ENCODE measurements at places on chromosomes 12 and 14.

DNA sequence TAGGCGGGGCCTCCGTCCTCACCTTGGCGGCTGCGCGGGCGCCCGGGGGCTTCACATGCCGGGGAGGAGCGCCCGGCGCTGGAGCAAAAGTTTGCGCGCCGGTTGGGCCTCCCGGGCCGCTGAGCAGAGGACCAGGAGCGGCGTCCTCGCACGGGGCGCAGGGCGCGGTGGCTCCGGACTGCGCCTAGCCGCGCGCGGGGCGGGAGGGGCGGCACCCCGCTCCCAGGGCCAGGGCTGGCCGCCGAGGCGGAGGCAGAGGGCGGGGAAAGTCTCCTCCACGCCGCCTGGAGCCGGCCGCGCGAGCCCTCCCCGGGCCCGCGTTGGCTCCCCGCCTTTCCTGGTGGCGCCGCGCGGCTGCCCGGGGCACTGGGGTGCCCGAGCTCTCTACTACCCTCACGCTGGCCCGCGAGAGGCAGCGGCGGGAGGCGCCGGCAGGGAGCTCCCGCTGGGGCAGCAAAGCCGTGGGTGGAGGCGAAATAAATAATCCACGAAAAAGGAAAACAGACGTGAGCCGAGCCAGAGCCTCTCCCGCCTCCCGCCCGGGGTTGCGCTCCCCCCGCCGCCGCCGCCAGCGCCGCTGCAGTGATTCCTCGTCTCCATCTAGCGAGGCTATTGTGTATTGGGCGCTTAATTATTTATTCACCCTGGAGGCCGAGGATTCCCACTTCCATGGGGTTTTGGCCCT, 400 bp upstream of the PRIMA1 start:
- DNase-seq: no peak

DNA sequence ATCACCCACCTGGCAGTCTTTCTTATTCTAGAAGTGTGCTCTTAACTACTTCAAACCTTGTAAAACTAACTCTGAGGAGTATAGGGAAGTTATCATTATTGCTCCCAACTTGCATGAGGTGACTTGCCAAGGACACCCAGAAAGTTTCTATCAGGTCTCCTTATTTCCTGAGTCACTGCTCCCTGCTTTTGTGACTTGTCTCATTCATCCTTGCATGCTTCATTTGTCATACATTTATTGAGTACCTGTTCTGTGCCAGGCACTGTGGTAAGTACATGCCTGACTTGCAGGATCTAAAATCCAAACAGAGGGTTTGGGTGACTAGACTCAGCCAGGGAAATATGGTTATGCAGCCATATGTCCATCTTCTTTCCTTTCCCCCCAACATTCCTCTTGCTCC, 25.5 kb downstream of the CFAP251 start:
- DNase-seq: no peak

DNA sequence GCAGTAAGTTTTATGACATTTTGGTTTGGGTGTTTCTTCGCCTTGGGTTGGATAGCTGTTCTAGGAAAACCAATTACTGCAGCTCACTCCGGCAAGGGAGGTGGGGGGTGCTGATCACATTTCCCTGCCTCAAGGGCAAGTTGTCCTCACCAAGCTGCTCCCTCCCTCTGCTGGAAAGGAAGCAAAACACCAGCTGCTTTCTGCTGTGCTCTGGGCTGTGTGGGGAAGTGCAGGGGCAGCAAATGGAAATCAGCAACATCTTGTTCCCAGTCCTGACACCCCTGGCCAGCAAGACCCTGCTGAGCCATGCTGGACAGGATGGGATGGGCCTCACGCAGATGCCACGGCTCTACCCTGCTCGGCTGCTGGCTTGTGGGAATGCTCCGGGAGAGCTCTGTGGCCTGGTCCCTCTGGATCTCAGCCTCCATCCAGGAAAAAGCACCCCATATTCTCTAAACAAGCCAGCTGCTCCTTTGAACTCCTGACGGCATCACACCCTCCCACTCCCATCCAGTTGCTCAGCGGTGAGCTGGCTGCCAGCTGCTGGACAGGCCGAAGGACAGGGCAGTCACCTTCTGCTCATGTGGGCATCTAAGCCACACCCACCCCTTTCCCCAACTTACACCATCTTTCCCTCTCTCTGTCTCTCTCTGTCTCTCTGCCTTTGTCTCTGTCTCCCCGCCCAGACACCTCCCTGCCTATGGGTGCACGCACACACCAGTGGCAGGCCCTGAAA, 52.4 kb upstream of the EIF5 start:
- DNase-seq: peak; percentile 61

DNA sequence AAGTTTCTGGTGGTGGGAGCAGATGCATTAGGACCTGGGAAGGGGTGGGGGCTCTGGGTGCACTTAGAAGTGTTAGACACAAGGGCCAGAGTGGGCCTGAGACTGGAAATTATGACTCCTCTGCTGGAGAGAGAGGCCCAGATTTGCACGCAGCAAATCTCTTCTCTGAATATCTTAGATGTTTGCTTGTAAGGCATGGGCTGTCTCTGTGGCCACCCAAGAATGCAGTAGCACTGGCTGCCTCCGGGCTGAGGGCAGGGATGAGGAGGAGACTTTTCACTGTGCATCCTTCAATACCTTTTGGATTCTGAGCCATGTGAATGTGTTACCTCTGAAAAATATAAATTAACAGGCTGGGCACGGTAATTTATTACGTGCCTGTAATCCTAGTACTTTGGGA, 14.0 kb upstream of the RABGGTA start:
- no peak for DNase-seq

- no peak for DNase-seq
Measured at GRCh38 chr12:2003676-2004112, 563 bp downstream of the DCP1B start.

- DNase-seq: no peak
Measured at GRCh38 chr14:88488897-88489296, 65.9 kb downstream of the PTPN21 start.

GRCh38 chr12:5395443-5396271, 36.3 kb upstream of the NTF3 start:
- DNase-seq: no peak

DNA sequence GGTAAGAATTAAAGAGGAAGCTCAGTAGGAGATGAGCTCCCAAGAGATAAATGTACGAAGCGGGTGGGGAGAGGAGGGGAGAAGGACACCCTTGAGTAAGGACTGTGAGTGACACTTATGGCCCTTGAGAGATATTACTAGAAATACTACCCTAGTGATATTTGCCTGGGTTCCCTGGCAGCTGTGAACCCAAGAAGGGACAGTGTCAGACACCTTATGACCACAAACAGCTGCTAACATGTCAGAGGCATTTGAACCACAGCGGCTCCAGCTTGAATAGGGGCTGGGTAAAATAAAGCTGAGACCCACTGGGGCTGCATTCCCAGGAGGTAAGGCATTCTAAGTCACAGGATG, 19.6 kb upstream of the SLC6A12 start:
- no peak for DNase-seq

- no peak for DNase-seq
Measured at GRCh38 chr12:59370933-59371332, 224.9 kb upstream of the SLC16A7 start.

- no peak for DNase-seq
Measured at GRCh38 chr12:94235848-94236247, 87.5 kb downstream of the PLXNC1 start.

- no peak for DNase-seq
Measured at GRCh38 chr14:40806471-40806870, 800.2 kb upstream of the LRFN5 start.

Data from right renal pelvis (tissue), 4 donors.